ENCODE measurements at places on chromosomes 13 and 19. TPM values are rescaled to one million over a fixed set of nuclear protein-coding genes. Genes with fewer than 3 reads are reported as not detected.

The RASIP1 gene
- total RNA-seq: 25.8 TPM

DNA sequence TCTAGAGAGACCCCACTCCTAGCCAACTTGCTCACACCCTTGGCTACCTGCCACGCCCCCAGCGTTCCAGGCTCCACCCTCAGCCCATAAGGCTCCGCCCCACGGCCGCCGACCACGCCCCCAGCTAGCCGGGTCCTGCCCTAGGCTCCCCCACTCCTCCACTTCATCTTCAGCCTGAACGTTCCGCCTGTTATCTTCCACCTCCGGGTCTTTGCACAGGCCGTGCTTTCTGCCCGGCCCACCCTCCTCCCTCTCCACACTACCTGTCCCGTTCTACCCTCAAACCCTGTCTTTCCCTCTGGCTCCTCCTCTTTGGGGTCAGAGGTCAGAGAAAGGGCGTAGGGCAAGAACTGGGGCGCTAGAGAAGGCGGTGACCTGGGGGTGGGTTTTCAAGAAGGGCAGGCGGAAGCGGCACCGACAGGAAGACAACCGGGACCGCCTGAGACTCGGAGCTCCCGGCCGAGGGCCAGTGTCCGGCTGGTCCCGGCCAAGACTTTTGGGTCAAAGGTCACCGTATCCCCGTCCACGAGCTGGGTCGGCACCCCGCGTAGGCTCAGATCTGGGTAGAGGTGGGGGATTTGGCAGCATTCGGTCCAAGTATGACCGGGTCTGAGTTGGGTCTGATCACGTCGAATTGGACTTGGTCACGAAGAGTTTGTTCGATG, 2.2 kb downstream of the PDE4C start:
- peaks cover 8% of the 10 kb centered on the region for H3K27me3 ChIP-seq

DNA sequence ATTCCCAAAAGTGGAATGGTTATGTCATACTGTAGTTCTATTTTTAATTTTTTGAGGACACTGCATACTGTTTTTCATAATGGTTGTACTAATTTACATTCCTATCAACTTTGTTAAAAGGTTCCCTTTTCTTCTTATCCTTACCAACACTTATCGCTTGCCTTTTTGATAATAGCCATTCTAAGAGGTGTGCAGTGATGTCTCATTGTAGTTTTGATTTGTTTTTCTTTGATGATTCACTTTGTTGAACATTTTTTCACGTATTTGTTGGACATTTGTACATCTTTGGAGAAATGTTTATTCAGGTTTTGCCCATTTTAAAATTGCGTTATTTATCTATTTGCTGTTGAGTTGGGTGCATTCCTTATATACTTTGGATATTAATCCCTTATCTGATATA, 188.8 kb upstream of the SPRY2 start:
- no peak for DNase-seq
- no peak overlapping the region for H3K4me3 ChIP-seq
- no peaks in the 10 kb centered on the region for H3K27me3 ChIP-seq
- H3K36me3 ChIP-seq: no peaks in the 10 kb centered on the region
- no peaks in the 10 kb centered on the region for H3K4me1 ChIP-seq
- H3K27ac ChIP-seq: no peak overlapping the region

DNA sequence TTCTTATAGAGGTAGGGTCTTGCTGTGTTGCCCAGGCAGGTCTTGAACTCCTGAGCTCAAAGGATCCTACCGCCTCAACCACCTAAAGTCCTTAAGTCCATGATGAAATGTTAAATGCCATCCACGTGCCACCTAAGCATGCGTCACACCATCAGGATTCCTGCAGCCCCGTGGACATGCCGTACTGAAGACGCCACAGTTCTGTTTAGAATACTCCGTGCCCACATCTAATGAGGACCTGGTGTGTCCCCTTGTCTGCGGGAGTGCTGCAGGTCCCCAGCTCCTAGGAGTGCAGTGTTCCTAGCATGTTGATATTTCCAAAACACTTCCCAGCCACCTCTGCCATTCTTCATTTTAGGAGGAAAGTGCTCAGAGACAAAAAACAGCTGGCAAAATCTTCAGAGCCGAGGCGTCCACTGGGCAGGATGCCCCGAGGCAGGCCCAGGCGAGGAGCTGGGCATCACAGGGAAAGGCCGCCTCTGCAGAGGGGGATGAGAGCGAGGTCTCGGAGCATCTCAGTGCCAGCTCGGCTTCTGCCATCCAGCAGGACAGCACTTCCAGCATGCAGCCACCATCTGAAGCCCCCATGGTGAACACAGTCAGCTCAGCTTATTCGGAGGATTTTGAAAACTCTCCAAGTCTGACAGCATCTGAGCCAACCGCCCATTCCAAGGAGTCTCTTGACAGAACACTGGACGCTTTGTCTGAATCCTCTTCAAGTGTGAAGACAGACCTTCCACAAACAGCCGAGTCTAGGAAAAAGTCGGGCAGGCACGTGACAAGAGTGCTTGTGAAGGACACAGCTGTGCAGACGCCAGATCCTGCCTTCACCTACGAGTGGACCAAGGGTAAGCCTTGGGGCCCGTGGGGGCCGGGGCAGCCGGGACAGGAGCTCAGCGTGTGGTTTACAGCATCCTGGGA, 13.2 kb downstream of the C19orf44 start:
- no peak overlapping the region for H3K4me3 ChIP-seq
- H3K4me1 ChIP-seq: peaks cover 5% of the 10 kb centered on the region
- H3K27ac ChIP-seq: no peak overlapping the region
- no peaks in the 10 kb centered on the region for H3K27me3 ChIP-seq
- H3K36me3 ChIP-seq: peaks cover 12% of the 10 kb centered on the region
- peak; percentile 77 for DNase-seq

The TEX29 gene
- not detected for total RNA-seq

- peak; percentile 76 for DNase-seq
- peak overlapping the region; percentile 67 for H3K27ac ChIP-seq
- H3K27me3 ChIP-seq: no peaks in the 10 kb centered on the region
- peaks cover 46% of the 10 kb centered on the region for H3K4me1 ChIP-seq
- no peaks in the 10 kb centered on the region for H3K36me3 ChIP-seq
Measured at GRCh38 chr13:33138441-33138840, 122.2 kb downstream of the KL start.

GRCh38 chr19:33905473-33905936, 108.8 kb downstream of the KCTD15 start:
- peak overlapping the region; percentile 83 for H3K27ac ChIP-seq
- no peaks in the 10 kb centered on the region for H3K27me3 ChIP-seq
- H3K4me3 ChIP-seq: peak overlapping the region; percentile 12
- no peaks in the 10 kb centered on the region for H3K36me3 ChIP-seq

The C19orf73 gene
- total RNA-seq: 1.7 TPM

- no peaks in the 10 kb centered on the region for H3K36me3 ChIP-seq
- H3K27ac ChIP-seq: no peak overlapping the region
- H3K4me3 ChIP-seq: no peak overlapping the region
- DNase-seq: no peak
- no peaks in the 10 kb centered on the region for H3K27me3 ChIP-seq
- peaks cover 18% of the 10 kb centered on the region for H3K4me1 ChIP-seq
Measured at GRCh38 chr13:50384724-50385123, 369.5 kb downstream of the KCNRG start.

The MBD3L3 gene
- not detected for total RNA-seq

- no peak overlapping the region for H3K4me3 ChIP-seq
- H3K36me3 ChIP-seq: no peaks in the 10 kb centered on the region
- H3K27ac ChIP-seq: no peak overlapping the region
- DNase-seq: no peak
- H3K27me3 ChIP-seq: no peaks in the 10 kb centered on the region
Measured at GRCh38 chr19:35774274-35775045, 904 bp upstream of the ARHGAP33 start.

- peak within 1 kb of the TSS; percentile 92 for H3K27ac ChIP-seq
- peak; percentile 97 for DNase-seq
- no peaks in the 10 kb centered on the region for H3K36me3 ChIP-seq
- peak within 1 kb of the TSS; percentile 100 for H3K4me3 ChIP-seq
- peaks cover 12% of the 10 kb centered on the region for H3K4me1 ChIP-seq
- H3K27me3 ChIP-seq: no peaks in the 10 kb centered on the region
Measured at GRCh38 chr19:2427429-2428320, at the start of gene TIMM13. TIMM13 (minus strand) TSS chr19:2427586; CDS start chr19:2427533, 53 bp downstream.
